ENCODE measurements at places on chromosomes 11 and 22.

- DNase-seq = no peak
Observed at GRCh38 chr11:134223121-134223520, 646 bp downstream of the NCAPD3 start.

- no peak for DNase-seq
Observed at GRCh38 chr22:39234472-39234787, 10.4 kb downstream of the PDGFB start.

- no peak for DNase-seq
Observed at GRCh38 chr11:8323161-8323935, 59.7 kb upstream of the LMO1 start.

GRCh38 chr22:49019737-49020713 is 807.6 kb downstream of the BRD1 start:
- DNase-seq = no peak

DNA sequence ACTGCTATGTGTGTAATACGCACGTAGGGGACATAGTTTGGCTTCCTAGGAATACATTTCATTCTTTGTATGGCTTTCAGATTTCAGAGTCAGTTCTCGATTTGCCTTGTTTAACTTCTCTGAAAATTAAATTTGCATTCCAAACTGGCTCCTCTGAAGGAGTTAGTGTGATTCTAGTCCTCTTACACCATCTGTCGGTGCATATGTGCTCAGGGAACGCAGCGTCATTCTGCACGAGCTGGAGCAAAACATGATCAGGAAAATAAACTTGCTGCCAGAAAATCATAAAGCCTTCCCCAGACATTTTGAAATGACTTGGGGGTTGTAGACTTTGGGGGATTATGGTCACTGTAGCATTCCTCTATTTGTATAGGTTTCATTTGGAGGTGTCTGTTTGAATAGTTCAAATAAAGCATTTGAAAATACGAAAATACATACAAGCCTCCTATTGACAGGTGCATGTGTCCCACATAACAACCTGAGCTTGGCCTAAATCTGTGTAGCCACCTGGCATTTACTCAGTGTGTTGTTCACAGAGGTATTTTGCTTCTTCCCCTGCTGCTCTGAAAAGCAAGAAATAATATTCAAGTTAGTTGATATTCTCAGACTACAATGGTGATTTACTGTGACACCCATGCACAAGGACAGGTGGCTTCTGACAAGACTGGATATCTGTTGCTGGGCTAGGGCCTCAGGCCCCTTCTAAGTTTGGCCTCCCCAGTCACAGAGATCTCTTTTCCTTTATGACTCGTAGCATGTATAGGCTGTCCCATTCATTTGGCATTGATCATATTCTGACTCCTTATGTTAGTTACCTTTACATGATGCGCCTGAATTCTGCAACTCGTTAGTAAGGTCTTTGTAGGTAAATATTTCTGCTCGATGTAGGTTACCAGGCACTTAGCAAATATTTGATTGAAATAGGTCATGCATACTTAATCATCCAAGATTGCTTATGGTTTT is 81.6 kb upstream of the SORL1-AS1 start:
- DNase-seq = peak; percentile 21

- DNase-seq = no peak
Observed at GRCh38 chr11:49377978-49378377, 169.6 kb upstream of the FOLH1 start.

DNA sequence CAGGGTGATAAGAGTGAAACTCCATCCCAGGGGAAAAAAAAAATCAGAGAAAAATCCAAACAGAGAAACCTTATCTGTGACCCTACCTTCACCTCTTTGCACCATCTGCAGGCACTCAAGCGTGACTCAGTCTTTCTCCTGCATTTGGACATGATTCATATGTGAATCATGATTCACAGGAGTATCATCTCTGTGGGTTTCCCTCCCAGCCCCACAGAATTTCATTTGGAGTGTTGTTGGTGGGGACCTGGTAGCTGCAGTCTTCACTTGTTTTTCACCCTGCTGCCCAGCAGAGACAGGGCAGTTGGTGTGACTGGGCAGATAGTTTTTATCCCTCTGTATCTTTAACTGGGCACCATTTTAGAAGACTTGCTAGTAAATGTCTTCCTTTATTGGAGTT is 75.7 kb downstream of the DEPDC5 start:
- DNase-seq = peak; percentile 76

DNA sequence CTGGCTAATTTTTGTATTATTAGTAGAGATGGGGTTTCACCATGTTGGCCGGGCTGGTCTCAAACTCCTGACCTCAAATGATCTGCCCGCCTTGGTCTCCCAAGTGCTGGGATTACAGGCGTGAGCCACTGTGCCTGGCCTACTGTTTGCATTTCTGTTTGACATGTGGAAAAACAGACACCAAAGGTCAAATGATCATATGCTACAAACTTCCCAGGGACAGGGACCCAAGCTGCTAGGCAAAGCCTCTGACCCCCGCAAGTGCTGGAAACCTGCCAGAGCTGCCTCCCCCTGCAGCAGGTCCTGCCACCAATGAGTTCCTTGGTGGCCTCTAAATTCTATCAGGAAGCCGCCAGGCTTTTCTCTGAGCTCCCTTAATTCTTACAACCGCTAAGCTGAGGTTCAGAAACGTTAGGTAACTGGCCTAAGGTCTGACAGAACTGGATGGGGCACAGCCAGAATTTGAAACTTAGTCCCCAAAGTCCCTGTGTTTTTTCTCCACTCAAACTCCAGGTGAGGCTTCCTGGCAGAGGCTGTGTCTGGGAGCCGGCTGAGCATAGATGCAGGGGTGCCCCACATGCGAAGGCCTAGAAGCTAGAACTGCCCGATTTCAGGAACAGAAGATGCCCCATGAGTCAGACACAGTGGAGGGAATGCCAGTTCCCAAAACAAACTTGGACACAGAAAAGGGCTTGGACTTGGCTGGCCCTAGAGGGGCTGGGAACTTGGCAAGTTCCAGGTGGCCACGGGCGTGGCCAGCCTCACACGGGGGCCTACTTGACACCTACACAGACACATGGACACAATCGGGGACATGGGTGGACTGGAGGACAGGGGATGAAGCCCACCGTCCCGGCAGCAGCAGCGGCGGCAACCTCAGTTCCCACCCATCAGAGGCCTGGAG is 7.4 kb downstream of the CSNK1E start:
- no peak for DNase-seq

Measured in fibroblast of skin of left biceps (primary cell).